ENCODE measurements at places on chromosomes 1 and 21.

- no peak for DNase-seq
Measured at GRCh38 chr21:16634515-16634914, 878.3 kb upstream of the CXADR start.

DNA sequence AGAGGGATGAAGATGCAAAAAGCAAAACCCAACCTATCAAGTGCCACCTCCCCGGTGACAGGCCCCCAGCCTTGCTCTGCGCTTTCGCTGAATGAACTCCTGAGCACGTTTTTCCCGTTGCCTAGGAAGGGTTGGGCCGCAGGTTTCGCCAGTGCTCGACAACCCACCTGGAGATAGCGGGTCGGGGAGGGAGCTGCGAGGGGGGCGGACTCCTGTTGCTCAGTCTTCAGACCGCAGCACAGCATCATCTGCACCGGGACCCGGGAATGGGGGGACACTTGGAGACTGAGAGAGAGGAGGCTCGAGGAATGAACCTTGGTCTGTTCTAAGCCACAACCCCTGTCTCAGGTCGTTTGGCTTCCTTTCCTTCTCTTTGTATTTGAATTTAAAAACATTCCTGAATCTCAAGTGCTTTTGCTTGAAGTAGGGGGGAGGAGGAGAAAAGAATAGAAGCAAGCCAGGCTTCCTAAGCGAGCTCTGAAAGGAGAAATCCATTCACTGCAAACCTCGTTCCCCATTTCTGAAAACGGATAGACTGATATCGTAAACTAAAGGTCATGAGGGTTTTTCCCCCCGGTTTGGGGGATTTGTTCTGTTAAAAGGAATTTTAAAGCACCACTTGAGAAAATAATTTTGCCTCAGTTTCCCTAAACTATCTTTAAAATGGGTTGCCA, 1.2 kb downstream of the AK5 start:
- peak; percentile 42 for DNase-seq

DNA sequence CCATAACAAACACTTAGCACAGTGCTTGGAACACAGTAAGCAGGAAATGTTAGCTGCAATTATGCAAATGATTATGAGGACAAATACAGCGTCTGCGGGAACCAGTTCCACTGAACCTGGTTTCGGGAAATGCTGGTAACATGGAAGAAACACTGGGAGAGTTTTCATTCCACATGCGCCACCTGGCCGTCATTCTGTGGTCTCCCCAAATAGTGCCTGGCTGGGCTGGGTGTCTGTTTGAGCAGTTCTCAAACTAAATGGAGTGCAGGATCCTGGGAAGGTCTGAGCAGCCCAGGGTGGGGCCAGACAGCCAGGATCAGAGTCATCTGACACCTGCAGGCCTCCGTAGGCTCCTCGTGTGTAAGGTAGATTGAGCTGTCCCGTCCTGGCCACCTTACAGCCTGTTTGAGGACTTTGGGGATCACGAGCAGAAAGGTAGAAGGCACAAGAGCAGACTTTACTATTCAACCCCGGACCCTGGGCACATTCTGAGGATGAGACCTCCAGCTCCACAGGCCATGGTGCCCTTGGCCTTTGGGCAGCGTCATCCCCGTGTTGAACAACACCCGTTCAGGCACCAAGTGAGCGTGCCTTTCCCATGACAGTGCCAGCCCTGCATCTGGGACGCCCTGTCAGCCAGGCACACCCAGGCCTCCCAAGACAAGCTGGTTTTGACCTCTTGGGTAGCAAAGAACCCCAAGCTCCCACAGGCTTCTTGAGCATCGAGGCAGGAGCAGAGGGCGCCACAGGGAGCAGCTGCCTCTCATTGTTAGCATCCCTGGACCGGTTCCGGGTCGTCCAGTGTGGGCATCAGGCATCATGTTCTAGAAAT, 101.9 kb downstream of the PRDM2 start:
- DNase-seq = no peak

DNA sequence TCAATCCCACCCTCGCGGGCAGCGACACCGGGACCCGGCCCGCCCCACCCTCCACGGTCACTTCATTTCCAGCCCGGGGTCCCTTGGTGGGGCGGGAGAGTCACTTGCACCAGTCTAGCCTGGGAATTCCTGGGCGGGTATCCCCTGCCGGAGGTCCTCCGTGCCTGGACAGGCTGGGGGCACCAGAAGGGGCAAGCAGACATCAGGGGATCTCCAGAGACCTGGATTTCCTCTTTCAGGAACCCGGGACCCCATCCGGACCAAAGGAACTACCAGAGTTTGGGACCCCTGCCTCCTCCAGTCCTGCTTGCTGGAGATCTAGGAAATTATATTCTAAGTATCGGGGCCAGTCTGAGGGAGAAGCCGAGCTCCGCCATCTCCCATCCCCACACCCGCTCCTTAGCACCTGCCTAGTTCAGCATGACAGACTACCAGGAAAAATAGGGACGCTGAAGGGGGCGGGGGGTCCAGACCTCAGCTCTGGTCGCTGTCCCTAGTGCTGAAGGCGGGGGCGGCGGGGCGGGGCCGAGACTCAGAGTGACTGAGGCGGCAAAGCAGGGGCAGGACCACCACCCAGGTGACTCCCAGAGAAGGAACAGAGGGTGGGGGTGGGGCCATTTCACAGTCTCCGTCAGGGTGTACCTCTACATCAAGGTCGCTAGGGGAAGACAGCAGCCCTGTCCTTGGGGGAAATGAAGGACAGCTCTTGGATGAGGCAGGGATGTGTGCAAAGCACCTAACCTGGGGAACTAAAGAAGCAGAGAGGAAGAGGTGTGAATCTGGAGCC, 832 bp downstream of the HCN3 start:
- peak; percentile 24 for DNase-seq

GRCh38 chr1:208557723-208558094, 313.5 kb upstream of the PLXNA2 start:
- no peak for DNase-seq

DNA sequence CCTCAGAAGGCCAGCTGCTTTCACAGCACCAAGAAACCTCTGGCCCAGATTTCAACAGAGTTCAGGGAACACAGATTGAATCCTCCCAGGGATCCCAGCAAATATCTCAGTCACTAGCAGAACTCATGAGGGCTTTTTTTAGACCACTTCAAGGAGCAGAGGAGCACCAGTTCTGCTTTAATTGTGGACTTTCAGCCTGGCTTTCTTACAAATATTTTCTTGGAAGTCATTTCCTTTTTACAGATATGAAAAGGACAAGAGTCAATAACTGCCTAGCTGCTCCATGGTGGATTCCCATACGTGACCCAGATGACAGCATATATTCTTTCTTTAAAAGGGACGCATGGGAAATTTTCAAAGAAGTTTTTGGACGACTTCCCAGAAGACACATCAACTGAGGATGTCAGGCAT, 6.4 kb upstream of the LRRC8B start:
- no peak for DNase-seq

- no peak for DNase-seq
Measured at GRCh38 chr1:194684636-194685035, 1498.2 kb upstream of the B3GALT2 start.

DNA sequence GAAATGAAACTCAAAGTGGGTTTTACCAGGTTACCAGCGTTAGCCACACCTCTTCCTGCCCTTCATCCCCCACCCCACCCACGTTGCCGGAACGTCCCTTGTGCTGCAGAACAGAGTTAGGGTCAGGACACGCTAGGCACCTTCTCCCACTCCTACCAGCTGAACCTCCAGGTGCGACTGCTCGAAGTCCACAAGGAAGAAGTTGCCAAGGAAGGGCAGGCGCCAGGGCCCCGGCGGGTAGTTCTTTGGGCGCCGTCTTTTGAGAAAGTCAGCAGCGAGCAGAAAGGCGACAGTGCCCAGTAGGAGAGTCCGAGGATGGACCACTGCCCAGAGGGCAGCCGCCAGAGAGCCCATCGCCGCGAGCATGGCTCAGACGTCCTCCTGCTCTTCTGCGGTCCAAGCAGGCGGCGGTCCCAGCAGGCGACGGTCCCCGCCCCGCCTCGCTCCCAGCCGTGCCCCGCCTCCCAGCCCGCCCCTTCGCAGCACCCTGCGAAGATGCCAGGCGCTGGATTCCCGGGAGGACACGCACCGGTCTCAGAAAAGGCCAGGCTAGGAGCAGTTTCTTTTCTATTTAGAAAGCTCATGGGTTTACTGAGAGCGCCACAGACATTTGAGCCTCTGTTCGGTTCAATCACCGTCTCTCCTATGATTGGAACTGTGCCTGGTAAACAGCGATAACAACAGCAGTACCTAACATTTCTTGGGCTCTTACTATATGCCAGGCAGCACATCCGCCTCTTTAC, at the start of gene CYP2J2:
Gene CYP2J2, minus strand, starts transcription at position 393 of the 743 bp plus-strand sequence. Its CDS starts 27 bp downstream, at position 366.
- DNase-seq = peak; percentile 69

GRCh38 chr1:30400507-30400906, 322.9 kb downstream of the MATN1 start:
- DNase-seq = no peak

- no peak for DNase-seq
Measured at GRCh38 chr1:201163707-201164106, 9.4 kb upstream of the TMEM9 start.

DNA sequence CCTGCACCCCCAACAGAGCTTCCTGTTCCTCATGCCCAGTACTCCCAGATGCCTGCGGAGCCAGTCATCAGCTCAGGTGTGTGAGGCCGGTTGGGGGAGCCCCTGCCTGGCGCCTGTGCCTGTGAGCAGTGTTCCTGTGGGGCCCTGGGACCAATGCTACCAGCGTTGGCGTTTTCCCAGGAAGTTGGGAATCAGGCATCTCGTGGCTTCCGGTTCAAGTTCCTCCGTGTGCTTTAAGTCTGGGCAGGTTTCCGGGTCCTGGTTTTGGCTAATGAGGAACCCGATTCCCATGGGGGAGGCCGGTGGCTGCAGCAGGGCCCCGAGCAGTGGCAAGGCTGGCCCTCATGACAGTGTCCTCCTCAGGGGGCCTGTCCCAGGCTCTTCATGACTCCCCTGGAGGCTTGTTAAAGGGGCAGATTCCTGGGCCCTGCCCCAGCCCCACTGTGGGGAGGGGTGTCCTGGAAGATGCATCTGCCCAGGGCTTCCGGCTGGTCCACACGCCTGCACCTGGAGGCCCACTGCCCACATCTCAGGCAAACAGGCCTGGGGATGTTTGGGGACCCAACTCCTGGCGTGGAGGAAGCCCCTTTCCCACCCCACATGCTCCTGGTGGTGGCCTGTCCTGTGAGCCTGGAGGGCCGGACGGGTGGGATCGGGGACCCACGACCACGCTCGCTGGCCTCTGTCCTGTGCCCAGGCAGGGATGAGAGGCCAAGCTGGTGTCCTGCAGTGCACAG, 26.2 kb downstream of the TP73 start:
- no peak for DNase-seq

GRCh38 chr1:215287362-215287761, 204.8 kb downstream of the KCNK2 start:
- no peak for DNase-seq

GRCh38 chr21:35614396-35614921, 445.9 kb downstream of the SETD4 start:
- no peak for DNase-seq

DNA sequence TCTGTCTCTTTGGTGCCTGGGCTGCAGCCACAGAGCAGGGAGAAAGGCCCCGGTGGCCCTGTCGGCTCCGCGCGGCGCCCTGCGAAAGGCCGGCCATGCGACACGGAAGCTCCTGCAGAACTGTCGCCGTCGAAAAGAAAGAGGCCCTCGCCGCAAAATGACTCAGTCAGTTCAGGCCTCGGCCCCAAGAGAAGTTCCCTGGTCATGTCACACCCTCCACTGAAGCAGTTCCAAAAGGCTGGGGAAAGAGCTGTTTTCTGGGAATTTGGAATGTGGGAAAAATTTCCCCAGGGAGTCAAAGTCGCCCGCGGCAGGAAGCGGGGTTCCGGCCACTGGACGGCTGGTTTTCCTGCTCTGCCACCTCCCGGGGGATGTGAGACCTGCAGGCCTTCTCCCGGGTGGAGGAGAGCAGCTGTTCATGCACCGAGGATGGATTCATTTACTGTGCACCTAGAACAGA, 115.8 kb upstream of the ZNF678 start:
- no peak for DNase-seq

GRCh38 chr1:27366113-27366410, 699 bp downstream of the MAP3K6 start:
- peak; percentile 22 for DNase-seq

DNA sequence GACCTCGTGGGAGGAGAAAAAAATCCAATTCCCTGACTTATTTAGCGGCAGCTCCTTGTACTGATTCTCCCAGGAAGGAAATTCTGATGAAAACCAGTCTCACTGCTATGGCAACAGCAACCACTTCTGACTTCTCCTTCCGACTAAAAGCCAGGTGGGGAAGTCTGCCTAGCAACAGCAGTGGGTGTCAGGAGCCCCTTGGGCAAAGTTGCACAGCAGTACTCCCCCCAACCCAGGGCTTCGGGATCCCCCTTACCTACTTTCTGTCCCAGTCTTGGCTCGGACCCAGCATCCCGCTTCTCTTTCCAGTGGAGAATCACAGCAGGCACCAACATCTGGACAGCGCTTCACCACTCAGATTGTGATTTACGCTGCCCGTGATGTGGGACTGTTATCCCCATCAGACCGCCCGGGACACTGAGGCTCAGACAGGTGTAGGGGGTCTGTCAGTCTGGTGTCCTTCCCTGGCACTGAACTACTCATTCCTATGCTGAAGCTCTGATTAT, 24.6 kb downstream of the NKAIN1 start:
- DNase-seq = no peak

DNA sequence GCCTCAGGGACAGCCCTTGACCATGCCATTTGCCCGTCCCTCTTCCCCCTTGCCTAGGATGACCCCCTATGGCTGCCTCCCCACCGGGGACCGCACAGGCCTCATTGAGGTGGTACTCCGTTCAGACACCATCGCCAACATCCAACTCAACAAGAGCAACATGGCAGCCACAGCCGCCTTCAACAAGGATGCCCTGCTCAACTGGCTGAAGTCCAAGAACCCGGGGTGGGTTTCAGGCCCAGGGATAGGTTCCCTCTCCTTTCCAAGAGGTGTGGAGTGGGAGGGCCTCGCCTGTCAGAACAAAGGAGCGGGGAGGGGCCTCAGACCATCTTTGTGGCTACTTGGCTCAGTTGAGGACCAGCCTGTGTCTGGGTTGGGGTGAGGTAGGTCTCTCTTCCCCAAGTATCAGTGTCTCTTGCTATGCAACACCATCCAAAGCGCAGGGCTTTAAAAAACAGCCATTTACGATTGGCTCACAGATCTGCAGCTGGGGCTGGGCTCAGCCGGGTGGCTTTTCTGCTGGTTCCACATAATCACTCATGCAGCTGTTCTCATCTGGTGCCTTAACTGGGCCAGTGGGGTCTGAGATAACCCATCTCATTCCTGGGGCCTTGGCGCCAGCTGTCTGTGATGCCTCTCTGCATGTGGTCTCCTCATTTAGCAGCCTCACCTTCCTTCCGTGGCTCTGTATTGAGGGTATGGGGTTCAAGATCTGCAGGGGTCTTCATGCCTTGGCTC, 71.7 kb downstream of the PIK3CD start:
- no peak for DNase-seq
